PC-3 (cell line): ENCODE measurements at places on chromosomes 6 and 20. TPM values are rescaled to one million over a fixed set of nuclear protein-coding genes. Genes with fewer than 3 reads are reported as not detected.

The BPI gene
- total RNA-seq = not detected in 2 replicates

The E2F1 gene
- total RNA-seq = 63.7 and 72.2 TPM in 2 replicates

The PRR18 gene
- total RNA-seq = not detected in 2 replicates

The LKAAEAR1 gene
- total RNA-seq = 0.98 and 1.1 TPM in 2 replicates

The FAM83B gene
- 0.07 and 0.29 TPM in 2 replicates for total RNA-seq

GRCh38 chr6:39249278-39249677 lies 20.0 kb upstream of the KCNK5 start:
- no peak overlapping the region for H3K4me3 ChIP-seq
- H3K27ac ChIP-seq = no peak overlapping the region
- DNase-seq = no peak

GRCh38 chr20:1446536-1446935 lies 20.1 kb downstream of the NSFL1C start:
- no peaks in the 10 kb centered on the region for H3K27me3 ChIP-seq
- no peaks in the 10 kb centered on the region for H3K4me1 ChIP-seq
- no peak overlapping the region for H3K4me3 ChIP-seq

DNA sequence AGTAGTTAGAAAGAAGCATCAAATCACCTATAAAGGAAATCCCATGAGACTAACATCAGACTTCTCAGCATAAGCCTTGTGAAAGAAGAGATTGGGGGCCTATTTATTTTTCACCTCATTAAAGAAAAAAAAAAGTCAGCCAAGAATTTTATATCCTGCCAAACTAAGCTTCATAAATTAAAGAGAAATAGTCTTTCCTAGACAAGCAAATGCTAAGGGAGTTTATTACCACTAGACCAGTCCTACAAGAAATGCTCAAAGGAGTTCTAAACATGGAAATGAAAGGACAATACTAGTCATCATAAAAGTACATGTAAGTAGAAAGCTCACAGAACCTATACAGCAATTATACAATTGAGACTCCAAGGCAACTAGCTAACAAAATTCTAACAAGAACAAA lies 96.5 kb upstream of the OLIG3 start:
- H3K4me1 ChIP-seq = no peaks in the 10 kb centered on the region
- H3K4me3 ChIP-seq = no peak overlapping the region
- no peak for DNase-seq
- no peaks in the 10 kb centered on the region; the same call in 1 of the 2 replicates for H3K36me3 ChIP-seq
- peaks cover 9% of the 10 kb centered on the region; the same call in 1 of the 2 replicates for H3K27me3 ChIP-seq

DNA sequence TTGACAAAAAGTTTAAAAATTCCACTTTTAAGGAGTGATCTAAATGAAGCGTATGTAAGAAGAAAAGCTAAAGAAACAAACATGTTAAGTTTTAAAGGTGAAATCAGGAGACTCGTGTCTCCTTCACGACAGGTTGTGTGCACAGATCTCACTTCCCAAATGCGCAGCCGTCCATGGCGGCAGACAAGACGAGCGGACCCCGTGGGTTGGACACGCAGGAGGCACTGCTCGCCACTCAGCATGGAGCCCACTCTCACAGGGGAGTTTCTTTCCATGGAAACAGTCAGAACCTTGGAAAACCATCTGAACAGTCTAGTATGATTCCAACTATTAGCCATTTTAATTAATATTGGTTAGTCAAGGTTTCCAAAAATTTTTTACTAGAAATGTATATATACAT lies 48.9 kb downstream of the WDR27 start:
- H3K27me3 ChIP-seq = no peaks in the 10 kb centered on the region
- H3K4me1 ChIP-seq = peaks cover 6% of the 10 kb centered on the region; the same call in 1 of the 2 replicates
- H3K36me3 ChIP-seq = no peaks in the 10 kb centered on the region
- DNase-seq = no peak
- H3K4me3 ChIP-seq = no peak overlapping the region

DNA sequence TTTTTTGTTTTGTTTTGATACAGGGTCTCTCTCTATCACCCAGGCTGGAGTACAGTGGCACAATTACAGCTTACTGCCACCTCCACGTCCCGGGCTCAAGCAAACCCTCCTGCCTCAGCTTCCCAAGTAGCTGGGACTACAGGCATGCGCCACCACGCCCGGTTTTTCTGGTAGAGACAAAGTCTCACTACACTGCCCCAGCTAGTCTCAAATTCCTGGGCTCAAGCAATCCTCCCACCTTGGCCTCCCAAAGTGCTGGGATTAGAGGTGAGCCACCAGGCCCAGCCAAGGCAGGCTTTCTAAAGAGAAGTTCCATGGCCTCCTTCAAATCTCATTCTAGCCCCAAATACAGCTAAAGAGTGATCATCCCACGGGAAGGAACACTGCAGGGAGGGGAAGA lies 5.2 kb downstream of the MCCD1 start:
- no peak overlapping the region for H3K27ac ChIP-seq
- H3K36me3 ChIP-seq = peaks cover 86% of the 10 kb centered on the region
- no peak for DNase-seq
- peaks cover 8% of the 10 kb centered on the region; the same call in 1 of the 2 replicates for H3K4me1 ChIP-seq
- no peaks in the 10 kb centered on the region for H3K27me3 ChIP-seq

DNA sequence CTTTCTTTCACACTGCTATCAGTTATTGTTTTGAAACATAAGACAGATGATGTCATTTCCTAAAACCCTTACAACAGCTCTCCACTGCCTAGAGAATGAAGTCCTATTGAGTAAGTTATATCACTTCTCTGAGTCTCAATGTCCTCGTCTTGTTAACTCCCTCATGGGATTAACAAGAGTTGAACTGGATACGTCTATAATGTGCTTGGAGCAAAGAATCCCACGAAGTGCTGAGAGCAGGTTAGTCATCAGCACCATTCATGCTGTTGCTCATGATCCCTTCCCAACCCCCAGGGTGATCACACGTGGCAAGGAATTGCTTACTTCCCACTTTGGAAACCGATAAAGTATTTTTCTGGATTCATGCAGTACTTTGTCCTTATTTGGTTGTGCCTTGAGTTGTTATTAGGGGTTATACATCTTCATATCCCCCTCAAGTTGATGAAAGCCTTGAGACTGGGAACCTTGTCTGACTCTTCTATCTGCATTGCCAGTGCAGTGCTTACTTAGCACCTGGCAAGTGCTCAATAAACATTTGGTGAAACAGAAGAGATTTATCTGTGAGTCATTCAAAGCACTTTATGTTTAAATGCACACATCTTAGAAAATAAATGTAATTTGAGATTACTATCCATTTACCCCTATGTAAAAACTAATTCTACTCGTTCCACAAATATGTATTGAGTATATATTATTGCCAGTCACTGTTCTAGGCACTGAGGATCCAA lies 487.5 kb downstream of the EPM2A start:
- H3K4me3 ChIP-seq = peak overlapping the region; percentile 21; the same call in 1 of the 2 replicates
- H3K27ac ChIP-seq = peak overlapping the region; percentile 95

DNA sequence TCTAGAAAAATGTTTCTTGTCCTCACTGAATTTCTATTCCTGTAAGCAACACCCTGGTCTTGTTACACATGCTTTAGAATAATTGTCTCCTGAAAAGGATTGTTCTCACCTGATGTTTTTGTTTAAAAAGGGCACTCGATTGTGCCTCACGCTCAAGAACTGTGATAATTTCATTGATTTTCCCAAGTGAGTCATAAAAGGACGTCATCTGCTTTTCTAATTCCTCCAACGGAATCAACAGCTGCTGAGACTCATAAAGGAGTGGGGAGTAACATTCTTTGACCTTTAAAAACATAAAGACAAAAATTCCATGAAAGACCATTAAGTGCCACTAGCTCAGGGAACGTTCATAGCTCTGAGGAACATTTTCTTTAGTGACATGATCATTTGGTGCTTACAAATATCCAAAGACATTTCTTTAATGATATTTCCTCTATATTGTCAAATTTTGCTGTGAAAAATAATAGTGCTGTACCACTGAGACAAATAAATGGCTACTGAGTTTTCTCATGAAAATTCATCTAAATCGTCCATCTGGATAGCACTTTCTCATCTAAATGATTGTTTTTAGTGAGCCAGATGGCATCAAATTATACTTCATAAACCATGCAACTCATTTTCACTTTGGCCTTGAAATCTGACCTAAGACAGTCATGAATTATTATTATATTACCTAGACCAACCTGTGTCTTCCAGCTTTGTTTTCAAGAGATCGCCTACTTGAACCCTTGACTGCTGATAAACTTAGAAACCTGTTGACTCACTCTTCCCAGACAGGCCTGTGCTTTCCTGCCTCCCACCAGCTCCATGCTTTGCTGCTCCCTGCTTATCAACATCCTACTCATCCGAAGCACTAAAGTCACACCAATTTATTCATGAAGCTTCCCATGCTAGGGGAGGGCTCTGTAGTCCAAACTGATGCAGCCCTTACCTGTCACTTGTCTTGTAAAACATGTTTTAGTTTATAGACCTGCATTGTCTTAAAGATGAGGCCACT lies 178.2 kb downstream of the SYNE1 start:
- no peaks in the 10 kb centered on the region for H3K27me3 ChIP-seq
- no peaks in the 10 kb centered on the region for H3K36me3 ChIP-seq
- H3K4me1 ChIP-seq = peaks cover 5% of the 10 kb centered on the region
- H3K27ac ChIP-seq = no peak overlapping the region
- peak; percentile 10 for DNase-seq
- H3K4me3 ChIP-seq = no peak overlapping the region

- peak; percentile 71 for DNase-seq
- H3K27me3 ChIP-seq = no peaks in the 10 kb centered on the region
- H3K36me3 ChIP-seq = no peaks in the 10 kb centered on the region
Measured at GRCh38 chr6:119627908-119628669, 278.5 kb upstream of the MAN1A1 start.

GRCh38 chr20:62761759-62762131 lies 34.5 kb upstream of the MRGBP start:
- 0 out of 2 replicates have a peak, but pooled peaks cover 4% of the 10 kb centered on the region for H3K27me3 ChIP-seq
- no peak overlapping the region for H3K27ac ChIP-seq
- DNase-seq = no peak
- H3K36me3 ChIP-seq = no peaks in the 10 kb centered on the region
- H3K4me1 ChIP-seq = peaks cover 5% of the 10 kb centered on the region
- no peak overlapping the region for H3K4me3 ChIP-seq

GRCh38 chr6:16473184-16473907 lies 235.0 kb downstream of the GMPR start:
- no peaks in the 10 kb centered on the region for H3K36me3 ChIP-seq
- DNase-seq = no peak
- H3K27ac ChIP-seq = no peak overlapping the region
- H3K27me3 ChIP-seq = no peaks in the 10 kb centered on the region
- peaks cover 11% of the 10 kb centered on the region for H3K4me1 ChIP-seq

DNA sequence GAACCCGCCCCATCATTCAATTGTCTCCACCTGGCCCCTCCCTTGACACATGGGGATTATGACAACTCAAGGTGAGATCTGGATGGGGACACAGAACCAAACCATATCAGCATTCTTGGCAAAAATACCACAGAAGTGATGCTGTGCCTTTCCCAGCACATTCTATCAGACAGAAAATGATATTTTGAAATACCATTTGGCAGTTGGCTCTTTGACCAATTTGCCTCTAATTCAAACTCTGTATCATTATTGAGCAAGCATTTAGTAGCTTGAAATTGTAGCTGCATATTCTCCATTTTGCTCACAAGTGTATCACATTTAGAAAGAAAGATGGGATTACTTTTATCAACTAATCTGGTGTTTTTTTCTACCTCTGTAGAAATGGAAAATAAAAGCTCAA lies 64.0 kb downstream of the PLCB1 start:
- H3K27me3 ChIP-seq = peaks cover 7% of the 10 kb centered on the region; the same call in 1 of the 2 replicates
- H3K27ac ChIP-seq = no peak overlapping the region
- H3K4me3 ChIP-seq = no peak overlapping the region

DNA sequence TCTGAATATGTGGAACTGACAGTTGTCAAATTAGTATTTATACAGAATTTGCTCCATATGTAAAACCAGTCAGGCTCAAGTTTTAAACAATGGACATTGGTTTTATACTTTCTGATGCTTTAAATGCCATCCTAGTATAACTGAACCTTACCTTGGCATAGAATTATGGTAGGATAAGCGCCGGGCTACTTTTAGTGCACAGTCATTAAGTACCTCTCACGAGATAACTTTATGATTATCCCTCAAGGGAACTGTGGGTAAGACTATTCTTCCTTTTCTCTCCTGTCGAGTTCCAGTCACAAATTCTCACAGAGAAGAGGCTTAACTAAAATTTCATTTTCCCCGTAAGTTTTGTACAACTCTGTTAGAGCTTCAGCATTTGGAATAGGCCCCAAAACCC lies 110.6 kb upstream of the PTPRK start:
- DNase-seq = no peak
- H3K4me1 ChIP-seq = peaks cover 25% of the 10 kb centered on the region
- no peak overlapping the region for H3K27ac ChIP-seq
- H3K4me3 ChIP-seq = no peak overlapping the region
- no peaks in the 10 kb centered on the region for H3K36me3 ChIP-seq
- H3K27me3 ChIP-seq = no peaks in the 10 kb centered on the region

- DNase-seq = peak; percentile 97
- H3K4me1 ChIP-seq = peaks cover 28% of the 10 kb centered on the region
- no peaks in the 10 kb centered on the region for H3K27me3 ChIP-seq
- H3K4me3 ChIP-seq = no peak overlapping the region
Measured at GRCh38 chr20:17835240-17835933, 133.2 kb downstream of the SNX5 start.

DNA sequence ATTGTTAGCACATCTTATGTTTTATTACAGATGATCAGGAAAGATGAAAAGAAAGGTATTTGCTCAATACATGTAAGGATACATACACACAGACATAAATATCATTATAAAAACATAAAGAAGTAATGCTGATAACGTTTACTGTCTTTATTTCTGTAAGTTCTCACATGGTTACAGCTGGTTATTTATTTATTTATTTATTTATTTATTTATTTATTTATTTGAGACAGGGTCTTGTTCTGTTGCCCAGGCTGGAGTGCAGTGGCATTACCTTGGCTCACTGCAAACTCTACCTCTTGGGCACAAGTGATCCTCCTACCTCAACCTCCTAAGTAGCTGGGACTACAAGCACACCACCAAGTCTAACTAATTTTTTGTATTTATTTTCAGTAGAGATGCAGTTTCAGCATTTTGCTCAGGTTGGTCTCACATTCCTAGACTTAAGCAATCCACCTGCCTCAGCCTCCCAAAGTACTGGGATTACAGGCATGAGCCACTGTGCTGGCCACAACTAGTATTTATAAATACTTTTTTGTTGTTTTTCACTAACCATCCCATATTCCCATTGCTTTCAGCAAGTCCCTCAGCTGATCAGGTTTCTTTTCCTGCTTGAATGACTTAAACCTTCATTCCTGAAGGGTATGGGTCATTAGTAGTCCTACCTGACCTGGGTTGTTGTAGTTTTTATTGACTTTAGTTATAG lies 35.8 kb downstream of the HLA-B start:
- DNase-seq = no peak
- H3K36me3 ChIP-seq = no peaks in the 10 kb centered on the region
- H3K4me1 ChIP-seq = no peaks in the 10 kb centered on the region
- H3K4me3 ChIP-seq = no peak overlapping the region
- H3K27me3 ChIP-seq = peaks cover 22% of the 10 kb centered on the region
- no peak overlapping the region for H3K27ac ChIP-seq

GRCh38 chr20:11769825-11770224 lies 147.9 kb upstream of the BTBD3 start:
- DNase-seq = no peak
- no peaks in the 10 kb centered on the region for H3K4me1 ChIP-seq
- H3K36me3 ChIP-seq = no peaks in the 10 kb centered on the region
- H3K27me3 ChIP-seq = no peaks in the 10 kb centered on the region
- no peak overlapping the region for H3K27ac ChIP-seq
- no peak overlapping the region for H3K4me3 ChIP-seq

- H3K27ac ChIP-seq = no peak overlapping the region
- DNase-seq = no peak
- no peak overlapping the region for H3K4me3 ChIP-seq
- no peaks in the 10 kb centered on the region for H3K36me3 ChIP-seq
- no peaks in the 10 kb centered on the region for H3K4me1 ChIP-seq
Measured at GRCh38 chr6:164561656-164562055, 747.7 kb downstream of the C6orf118 start.
